ENCODE measurements at places on chromosomes 13 and 19. TPM values are rescaled to one million over a fixed set of nuclear protein-coding genes. Genes with fewer than 3 reads are reported as not detected.

- H3K4me3 ChIP-seq, result peak overlapping the region; percentile 92
- peak overlapping the region; percentile 94 for H3K27ac ChIP-seq
- no peaks in the 10 kb centered on the region for H3K27me3 ChIP-seq
- H3K36me3 ChIP-seq, result no peaks in the 10 kb centered on the region
Observed at GRCh38 chr13:36919171-36919832, 736 bp downstream of the SMAD9 start.

- no peak for DNase-seq
- peaks cover 4% of the 10 kb centered on the region for H3K4me1 ChIP-seq
- no peak overlapping the region for H3K27ac ChIP-seq
- no peak overlapping the region for H3K4me3 ChIP-seq
Observed at GRCh38 chr19:51681286-51681941, 11.7 kb upstream of the SPACA6 start.

DNA sequence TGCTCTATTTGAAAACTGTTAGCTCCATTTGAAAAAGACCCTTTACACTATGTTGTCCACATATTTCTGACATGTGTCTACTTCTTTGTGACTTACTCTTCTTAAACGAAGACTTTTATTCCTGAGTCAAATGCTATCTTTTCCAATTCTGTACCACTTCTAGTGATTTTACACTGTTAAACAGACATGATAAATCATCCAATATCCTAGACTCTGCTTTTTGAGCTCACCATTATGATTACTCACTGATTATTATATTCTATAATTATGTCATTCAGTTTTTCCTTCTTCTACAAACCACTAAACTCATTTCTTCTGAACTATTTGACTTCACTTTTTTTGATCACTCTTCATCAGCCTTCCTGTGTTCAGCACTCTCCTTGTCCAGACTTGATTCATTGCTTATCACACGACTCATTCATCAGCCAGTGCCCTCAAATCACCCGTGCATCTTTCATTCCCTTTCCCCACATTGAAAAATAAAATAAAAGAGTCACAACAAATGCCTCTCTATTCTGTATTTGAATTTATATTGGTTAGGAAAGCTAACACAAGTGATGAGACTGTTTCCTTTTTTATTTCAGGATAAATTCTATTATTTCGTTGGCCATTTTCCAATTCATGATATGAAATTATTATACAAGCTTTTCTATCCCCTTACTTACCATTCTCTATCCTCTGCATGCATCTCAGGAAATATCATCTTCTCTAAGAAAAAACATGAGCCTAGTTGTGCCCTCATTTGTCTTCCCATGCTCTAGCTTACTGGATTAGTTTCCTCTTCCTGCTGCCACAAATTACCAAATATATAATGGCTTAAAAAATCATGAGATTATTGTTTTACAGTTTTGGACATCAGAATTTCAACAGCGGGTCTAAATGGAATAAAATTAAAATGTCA, 1482.1 kb upstream of the MIR17HG start:
- H3K4me1 ChIP-seq, result no peaks in the 10 kb centered on the region
- no peaks in the 10 kb centered on the region for H3K36me3 ChIP-seq
- no peak overlapping the region for H3K27ac ChIP-seq
- H3K27me3 ChIP-seq, result no peaks in the 10 kb centered on the region
- DNase-seq, result no peak
- H3K4me3 ChIP-seq, result no peak overlapping the region

THSD8 gene
- total RNA-seq, result 3.6 TPM

DNA sequence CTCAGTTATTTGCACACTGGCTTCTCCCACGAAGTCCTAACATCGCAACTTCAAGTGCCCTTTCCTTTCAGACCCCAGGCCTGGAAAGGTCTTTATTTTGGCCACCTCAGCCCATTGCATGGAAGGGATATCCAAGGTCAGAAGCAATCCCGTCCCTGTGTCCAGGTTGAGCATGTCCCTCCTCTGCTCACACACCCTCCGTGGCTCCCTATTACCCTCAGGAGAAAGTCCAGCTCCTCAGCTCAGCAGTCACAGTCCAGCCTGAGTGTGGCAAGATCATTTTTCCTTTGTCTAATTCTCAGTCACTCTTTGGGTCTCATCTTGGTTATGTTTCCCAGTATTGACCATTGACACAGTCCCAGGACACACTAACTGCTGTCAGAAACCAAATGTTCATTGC, 19.2 kb downstream of the ARRDC2 start:
- H3K27ac ChIP-seq, result no peak overlapping the region
- no peak overlapping the region for H3K4me3 ChIP-seq
- no peaks in the 10 kb centered on the region for H3K36me3 ChIP-seq
- peaks cover 25% of the 10 kb centered on the region for H3K4me1 ChIP-seq
